Right ventricle myocardium superior (tissue), 1 donor: ENCODE measurements at places on chromosomes 16 and 17. TPM values are rescaled to one million over a fixed set of nuclear protein-coding genes. Genes with fewer than 3 reads are reported as not detected.

- DNase-seq, result no peak
These were observed 59.8 kb downstream of the ADCY9 start for GRCh38 chr16:4056161-4057105.

TBC1D3I gene
- total RNA-seq, result 0.30 TPM

DNA sequence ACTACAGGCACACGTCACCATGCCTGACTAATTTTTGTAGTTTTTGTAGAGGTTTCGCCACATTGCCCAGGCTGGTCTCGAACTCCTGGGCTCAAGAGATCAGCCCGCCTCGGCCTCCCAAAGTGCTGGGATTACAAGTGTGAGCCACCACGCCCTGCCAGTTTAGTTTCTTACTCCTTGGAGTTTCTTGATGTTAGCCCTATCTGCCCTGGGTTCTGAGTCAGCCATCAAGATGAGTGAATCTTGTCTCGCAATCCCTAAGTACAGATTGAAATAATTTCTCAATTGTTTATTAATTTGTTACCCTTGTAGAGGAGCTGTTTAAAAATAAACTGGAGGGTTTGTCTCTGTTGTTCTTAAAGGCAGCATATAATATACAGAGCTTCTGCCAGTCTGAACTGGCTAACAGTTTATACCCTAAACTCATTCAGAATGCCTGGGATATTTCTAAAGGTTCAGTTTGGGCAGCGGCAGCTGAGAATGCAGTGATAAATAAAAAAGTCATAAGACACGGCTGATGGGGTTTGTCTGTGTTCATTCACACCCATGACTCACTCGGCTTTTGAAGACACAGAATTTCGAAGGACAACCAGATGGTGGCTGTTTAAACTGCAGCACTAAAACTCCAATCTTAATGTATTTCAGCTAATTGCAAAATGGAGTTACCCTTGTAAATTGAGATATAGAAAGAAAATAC, 39.6 kb downstream of the GPRC5B start:
- DNase-seq, result no peak

CCL17 gene
- total RNA-seq, result not detected

DNA sequence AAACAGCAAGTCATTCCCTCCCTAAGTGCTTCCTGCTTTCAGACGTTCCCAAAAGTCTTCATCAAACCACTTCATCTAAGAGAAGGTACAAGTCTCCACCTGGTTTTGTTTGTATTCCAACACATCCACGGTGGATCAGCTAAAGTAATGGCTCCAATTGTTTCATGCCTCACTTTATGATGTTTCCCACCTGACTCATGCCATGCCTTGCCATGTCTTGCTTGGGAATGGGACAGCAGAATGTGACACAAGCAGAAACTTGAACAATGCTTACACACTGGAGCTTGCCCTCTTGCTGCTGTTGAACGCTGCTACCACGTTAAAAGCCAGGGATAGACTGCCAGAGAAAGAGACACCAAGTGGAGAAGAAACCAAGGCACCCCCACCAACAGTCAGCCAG, 43.8 kb downstream of the MYH10 start:
- no peak for DNase-seq

NAT9 gene
- 18.6 TPM for total RNA-seq

C16orf96 gene
- 0.11 TPM for total RNA-seq

IQCK gene
- total RNA-seq, result 6.5 TPM

- no peak for DNase-seq
These were observed 580.4 kb upstream of the HSBP1 start for GRCh38 chr16:83227336-83227735.

CMTM1 gene
- 1.3 TPM for total RNA-seq

- DNase-seq, result peak; percentile 60
These were observed 366.9 kb downstream of the SLC39A11 start for GRCh38 chr17:72725433-72726068.

KRTAP9-8 gene
- total RNA-seq, result not detected

GRCh38 chr17:67244431-67245072, 444 bp downstream of the HELZ start:
- peak; percentile 48 for DNase-seq

ABCA8 gene
- 52.9 TPM for total RNA-seq

ADAM11 gene
- total RNA-seq, result 18.5 TPM

- DNase-seq, result peak; percentile 64
These were observed 22.7 kb downstream of the USP22 start for GRCh38 chr17:21019976-21020586.

GRCh38 chr17:35849469-35850348, 19.0 kb downstream of the HEATR9 start:
- DNase-seq, result no peak

DNA sequence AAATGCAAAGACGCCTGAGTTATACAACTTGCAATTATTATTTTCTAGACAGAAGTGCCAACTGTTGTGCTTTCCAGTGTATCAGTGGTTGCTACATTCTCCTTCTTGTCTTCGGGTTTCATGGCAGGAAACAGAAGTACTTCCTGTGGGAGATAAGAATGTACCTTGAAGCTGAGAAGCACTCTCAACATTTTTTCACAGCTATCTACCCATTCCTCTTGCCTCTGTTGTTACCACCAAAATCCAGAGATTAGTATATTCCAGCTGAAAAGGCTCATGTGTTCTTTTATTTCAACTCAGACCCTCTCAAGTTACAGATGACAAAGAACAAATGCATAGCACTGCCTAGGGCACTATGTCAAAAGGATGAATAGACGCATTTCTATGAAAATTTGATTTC, 4.8 kb upstream of the ADAT1 start:
- DNase-seq, result no peak

UBE2O gene
- 35.9 TPM for total RNA-seq

DNA sequence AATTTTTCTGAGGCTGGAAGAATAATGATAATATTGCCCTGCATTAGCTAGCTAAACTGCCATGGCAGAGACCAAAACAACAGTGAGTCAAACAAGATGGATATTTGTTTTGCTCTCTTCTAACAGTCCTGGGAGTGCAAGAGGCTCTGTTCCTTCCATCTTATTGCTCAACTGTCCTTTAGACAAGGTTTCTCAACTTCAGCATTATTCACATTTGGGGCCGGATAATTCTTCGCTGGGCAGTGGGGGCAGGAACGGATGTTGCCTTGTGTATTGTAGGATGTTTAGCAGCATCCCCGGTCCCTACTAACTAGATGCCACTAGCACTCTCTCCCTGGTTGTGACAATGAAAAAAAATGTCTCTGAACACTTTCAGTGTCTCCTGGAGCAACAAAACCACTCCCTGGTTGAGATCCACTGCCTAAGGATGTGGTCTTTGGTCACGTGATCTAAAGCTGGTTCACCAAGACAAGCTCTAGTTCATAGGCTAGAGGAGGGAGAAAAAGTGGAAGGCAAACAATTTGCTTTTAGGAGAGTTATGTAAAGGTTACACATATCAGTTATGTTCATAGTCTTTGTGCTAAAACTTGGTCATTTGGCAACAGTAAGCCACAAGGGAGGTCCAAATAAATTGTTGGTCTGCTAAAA, 144.4 kb downstream of the PCTP start:
- DNase-seq, result no peak

- peak; percentile 44 for DNase-seq
These were observed 1.5 kb upstream of the TBCD start for GRCh38 chr17:82750241-82750908.

DNA sequence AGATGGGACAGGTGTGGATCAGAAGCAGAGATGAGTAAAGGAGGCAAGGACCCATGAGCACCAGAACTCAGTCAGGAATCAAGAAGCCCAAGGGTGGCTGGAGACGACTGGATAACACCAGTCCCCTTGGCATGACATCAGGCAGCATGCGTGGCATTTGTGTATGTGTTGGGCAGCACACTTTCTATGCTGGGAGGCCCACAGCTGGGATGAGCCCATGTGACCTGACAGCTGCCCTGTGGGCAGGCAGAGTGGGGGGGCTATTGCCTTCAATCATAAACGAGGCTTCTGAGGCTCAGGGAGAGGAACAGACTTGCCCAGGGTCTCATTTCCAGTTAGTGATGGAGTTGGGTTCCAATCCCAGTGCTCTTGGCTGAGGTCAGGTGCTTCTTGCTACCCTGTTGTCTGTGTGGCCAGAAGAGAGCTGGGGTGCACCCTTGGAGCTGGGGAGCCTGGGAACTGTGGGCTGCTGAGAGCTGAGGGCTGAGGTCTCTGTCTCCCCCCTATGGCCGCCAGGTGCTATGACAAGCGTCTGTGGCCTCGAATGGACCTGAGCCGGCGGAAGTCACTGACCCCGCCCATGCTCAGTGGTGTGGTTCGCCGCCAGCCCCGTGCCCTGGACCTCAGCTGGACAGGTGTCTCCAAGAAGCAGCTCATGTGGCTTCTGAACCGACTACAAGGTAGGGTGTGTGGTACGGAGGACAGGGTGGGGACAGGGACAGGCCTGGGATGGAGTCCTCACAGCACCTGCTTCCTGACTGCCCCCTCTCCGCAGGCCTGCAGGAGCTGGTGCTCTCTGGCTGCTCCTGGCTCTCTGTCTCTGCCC, 7.1 kb upstream of the ORAI3 start:
- peak; percentile 88 for DNase-seq

- peak; percentile 43 for DNase-seq
These were observed 238.1 kb upstream of the MAF start for GRCh38 chr16:79838496-79839259.

GRCh38 chr17:55988861-55989260, 164.4 kb upstream of the ANKFN1 start:
- DNase-seq, result no peak

DNA sequence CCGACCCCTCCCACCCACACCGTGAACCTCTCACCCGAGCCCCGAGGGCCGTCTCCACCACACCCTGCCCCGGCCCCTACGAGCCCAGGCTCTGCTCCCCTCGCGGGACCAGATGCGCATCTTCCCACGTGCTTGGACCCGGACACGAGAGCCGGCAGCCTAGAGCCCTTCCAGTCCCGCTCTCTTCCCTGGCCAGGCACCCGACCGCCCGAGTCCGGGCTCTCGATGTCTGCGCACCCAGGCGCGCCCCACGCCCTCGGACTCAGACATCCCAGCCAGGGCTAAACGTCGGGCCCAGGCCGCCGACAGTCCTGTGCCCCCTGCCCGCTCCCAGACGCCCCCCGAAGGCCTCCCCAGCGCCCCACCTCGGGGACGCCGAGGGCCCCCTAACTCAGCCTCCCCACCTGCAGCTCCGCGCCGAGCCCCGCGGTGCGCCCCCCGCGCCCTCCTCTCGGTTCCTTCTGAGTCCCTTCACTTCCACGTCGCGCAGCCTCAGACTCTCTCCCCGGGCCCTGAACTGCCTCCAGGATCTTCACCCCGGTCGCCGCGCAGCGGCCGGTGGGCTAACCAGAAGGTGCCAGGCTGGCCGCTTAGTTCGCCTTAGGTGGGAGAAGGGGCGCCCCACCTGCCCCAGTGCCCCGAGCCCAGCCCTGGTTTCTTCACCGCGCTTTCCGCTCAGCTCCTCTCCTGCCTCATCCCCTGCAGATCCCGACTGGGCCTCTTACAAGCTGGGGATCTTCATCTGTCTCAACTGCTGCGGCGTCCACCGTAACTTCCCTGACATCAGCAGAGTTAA, 688 bp downstream of the ADAP2 start:
- DNase-seq, result peak; percentile 46

DNA sequence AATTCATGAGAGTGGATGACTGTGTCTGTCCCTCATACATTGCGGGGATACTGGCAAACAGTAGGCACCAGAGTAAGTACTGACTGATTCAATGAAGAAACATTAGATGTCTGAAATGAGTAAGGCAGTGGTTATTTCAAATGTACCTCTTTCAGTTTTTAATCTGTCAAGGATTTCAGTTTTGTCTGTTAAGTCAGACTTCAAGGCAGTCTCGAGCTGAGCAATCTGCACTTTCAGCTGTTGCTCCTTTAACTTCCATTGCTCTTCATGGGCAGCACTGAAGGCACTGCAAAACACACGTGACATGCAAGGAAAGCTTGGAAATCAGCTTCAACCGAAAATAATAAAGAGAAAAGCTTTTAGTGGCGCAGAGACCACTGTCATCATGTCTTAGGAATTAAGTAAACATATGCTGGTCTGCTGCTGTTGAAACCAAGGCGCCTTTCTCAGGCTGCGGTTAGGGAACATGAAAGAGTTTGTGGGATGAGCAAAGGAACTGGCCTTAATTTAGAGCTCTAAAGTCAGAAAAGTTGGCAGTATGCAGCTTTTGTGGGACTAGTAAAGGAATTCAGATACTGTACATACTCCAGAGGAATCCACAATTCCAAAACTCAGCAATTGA, 38.8 kb downstream of the RPGRIP1L start:
- DNase-seq, result no peak
